ENCODE measurements at places on chromosomes 6 and 20.
A peak's percentile ranks its signal among the peaks of the same experiment; 100 is the strongest.

GRCh38 chr6:150413781-150414281, 45.0 kb downstream of the IYD start:
- no peak for DNase-seq

- no peak for DNase-seq
These were observed 28.6 kb downstream of the SLC23A2 start for GRCh38 chr20:4972506-4973251.

GRCh38 chr6:42783177-42783875, 1.5 kb downstream of the BICRAL start:
- DNase-seq: peak; percentile 82

DNA sequence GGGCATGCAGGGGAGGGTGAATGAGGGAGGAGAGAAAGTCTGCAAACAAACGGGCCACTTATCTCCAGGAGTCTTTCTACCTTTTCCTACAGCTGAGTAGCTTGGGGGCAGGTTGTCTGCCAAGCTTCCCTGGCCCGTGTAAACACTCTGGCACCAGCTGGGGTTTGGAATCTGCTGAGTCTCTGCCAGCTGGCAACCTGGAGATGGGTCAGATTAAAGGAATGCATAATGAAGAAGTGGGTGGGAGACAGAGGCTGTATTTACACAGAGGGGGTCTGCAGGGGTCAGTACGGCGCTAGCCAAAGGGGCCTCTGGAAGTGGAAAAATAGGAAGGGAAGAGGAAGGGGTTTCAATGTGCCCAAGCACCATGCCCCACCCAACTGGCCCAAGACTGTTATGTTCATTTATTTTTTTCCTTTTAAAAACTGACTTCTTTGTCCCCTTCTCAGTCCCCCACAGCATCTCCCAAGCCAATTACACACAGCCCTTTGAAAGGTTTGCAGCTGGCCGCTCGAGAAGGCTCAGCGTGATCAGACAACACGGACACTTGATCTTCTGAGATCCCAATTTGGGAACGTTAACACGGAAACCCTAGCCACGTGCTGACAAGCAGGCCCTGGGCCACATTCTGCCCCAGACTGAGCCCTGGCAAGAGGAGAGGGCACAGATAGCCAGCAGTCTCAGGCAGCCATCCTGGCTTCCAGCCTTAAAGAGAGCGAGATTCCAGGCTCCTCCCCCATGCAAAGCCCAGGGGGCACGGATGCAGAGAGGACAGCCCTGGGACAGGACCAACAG, 25.2 kb downstream of the TRAM2 start:
- no peak for DNase-seq

GRCh38 chr6:84061613-84062398, 28.2 kb downstream of the MRAP2 start:
- no peak for DNase-seq

DNA sequence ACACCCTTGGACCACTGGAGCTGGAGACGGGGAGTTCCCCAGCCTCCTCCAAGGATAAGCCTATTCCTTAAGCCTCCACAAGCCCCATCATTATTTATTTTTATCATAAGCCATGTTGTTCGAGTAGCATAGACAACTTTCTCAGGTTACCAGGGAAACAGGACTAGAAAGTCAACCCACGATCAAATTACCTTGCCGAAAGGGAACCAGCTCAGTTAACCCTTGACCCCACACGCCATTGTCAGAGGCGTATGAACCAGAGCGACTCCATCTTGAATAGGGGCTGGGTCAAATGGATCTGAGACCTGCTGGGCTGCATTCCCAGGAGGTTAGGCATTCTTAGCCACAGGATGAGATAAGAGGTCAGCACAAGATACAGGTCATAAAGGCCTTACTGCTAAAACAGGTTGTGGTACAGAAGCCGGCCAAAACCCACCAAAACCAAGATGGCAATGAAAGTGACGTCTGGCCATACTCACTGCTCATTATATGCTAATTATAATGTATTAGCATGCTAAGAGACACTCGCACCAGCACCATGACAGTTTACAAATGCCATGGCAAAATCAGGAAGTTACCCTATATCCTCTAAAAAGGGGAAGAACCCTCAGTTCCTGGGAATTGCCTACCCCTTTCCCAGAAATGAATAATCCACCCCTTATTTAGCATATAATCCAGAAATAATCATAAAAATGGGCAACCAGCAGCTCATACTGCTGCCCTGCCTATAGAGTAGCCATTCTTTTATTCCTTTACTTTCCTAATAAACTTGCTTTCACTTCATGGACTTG, 22.4 kb downstream of the SYNJ2 start:
- DNase-seq: no peak

GRCh38 chr6:37637562-37638413, 59.9 kb downstream of the MDGA1 start:
- DNase-seq: no peak

- DNase-seq: no peak
These were observed 79.8 kb downstream of the QKI start for GRCh38 chr6:163494279-163494727.

DNA sequence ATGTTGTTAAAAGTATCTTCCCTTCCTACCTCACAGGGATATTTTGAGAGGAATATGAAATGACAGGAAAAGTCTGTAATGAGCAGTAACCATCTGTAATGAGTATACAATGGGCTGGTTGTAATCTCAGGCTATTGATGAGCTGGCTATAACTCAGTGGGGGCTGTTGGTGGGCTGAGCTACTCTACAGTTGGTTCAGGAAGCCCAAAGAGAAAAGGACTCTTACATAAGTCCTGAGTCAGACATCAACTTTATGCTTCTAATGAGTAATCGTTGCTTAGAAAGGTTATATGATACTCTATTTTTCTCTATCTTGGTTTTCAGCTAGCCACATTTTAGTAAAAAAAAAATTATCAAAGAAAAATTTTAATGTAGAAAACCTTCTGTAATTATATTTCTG, 26.4 kb downstream of the ZNF391 start:
- DNase-seq: no peak

DNA sequence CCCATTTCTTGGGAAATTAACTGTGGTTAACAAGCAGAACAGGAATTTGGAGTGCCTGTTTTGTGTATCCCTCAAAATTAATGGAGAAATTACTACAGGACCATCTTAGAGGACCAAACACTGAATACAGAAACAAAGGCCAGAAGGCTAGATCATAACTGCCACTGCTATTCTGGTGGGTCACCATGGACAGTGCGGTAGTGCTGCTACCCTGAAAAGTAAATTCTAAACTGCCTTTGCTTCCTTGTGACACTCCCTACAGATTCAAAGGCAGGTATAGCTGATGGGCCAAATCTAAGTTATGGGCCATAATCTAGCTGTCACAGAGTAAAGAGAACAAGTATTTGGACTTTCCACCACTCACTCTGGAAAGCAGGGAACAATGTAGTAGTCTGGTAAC, 575.8 kb upstream of the ADGRB3 start:
- no peak for DNase-seq

GRCh38 chr6:156686301-156686994, 90.7 kb upstream of the ARID1B start:
- no peak for DNase-seq

- no peak for DNase-seq
These were observed 15.3 kb downstream of the BANF2 start for GRCh38 chr20:17715075-17715474.

DNA sequence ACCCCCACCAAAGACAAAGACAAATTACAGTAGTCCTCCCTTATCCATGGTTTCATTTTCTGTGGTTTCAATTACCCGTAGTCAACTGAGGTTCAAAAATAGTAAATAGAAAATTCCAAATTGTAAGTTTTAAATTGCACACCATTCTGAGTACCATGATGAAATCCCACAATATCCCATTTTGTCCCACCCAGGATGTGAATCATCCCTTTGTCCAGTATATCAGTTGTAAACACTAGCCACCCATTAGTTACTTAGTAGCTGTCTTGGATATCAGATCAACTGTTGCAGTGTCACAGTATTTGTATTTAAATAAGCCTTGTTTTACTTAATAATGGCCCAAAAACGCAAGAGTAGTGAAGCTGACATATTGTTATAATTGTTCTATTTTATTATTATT, 364.0 kb upstream of the ARID1B start:
- DNase-seq: no peak

DNA sequence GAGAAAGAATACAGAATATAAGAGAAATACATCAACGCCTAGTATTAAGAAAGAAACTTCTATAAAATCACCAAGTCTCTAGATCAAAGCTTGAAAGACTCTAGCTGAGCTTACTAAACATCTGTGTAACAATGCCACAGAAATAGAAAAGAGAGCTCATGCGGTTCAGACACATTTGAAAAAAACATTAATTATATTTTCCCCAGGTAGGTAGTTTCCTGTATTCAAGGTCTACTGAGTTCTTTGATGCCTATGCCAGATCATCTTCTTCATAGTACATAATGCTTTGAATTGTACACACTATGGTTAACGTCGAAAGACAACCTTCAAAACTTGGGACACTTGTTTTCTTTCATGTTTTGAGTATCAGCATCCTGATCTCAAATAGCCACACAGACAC, 11.3 kb downstream of the MOXD1 start:
- DNase-seq: no peak

DNA sequence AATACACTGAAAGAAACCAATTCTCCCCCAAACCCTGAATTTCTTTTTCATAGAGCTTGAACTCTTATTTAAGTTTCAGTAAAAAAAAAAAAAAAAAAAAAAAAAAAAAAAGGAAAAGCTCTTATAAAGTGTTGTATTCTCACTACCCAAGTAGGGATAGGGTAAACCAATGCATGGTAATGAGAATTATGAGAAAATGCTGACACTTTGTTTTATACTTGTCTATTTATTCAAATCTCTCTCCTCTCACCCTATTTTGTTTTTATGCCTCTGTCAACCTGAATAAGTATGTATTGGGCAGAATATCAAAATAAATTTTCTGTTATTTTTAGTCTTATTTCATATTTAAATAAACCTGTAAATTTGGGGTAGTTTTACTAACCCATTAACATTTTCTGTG, 181.9 kb downstream of the GJA1 start:
- DNase-seq: no peak

- no peak for DNase-seq
These were observed 48.0 kb downstream of the TMEM170B start for GRCh38 chr6:11585426-11586016.

- DNase-seq: no peak
These were observed 30.8 kb upstream of the APMAP start for GRCh38 chr20:25023356-25023755.

GRCh38 chr20:1844325-1845162, 50.7 kb upstream of the SIRPA start:
- peak; percentile 33 for DNase-seq

DNA sequence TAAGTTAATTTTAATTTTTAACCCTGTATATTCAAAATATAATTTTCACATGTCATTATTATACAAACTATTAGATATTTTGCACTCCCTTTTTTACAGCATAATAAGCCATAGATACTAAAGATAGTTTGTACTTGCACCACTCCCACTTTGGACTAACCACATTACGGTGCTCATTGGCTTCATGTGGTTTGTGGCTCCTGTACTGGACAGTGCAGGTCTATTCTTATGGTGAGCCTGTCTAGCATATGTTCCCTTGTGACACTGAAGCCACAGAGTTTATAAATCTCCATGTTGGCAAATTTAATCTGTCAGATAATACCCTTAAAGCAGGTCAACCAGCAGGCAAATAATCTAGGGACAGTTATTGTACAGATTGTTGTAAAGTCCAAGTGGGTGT, 354.4 kb upstream of the KCNQ5 start:
- DNase-seq: no peak

- no peak for DNase-seq
These were observed 127.9 kb upstream of the AGPAT4 start for GRCh38 chr6:161401587-161402309.

DNA sequence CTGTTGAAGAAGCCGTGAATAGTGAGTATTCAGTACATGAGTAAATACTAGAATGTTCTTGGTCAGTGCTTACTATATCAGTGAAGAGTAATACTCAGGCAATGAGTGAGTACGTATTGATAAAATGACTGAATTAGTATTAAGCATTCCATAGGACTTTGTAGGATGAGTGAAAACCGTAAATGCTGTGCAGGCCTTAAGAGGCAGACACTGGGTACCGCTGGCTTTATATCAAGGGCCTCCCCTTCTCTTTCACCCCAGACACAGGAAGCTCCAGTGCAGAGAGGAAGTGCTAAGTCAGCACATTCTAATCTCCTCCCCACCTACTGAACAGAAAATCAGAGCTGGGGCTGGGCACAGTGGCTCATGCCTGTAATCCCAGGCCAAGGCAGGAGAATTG, 24.2 kb downstream of the POFUT1 start:
- no peak for DNase-seq

DNA sequence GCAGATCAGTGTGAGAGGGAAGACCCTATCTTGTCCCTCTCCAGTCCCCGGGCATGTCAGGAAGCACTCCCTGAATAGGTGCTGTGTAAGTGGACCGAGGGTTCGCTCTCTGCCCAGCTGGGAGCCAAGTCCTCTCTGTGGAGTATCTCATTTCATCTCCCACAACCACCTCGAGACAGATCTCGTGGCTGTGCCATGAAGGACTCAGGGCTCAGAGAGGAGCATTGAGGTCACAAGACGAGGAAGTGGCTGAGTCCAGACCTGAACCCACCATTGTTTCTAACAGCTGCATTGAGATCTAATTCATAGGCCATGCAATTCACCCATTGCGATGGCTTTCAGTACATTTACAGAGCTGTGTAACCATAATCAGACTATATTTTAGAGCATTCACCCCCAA, 34.7 kb upstream of the STX16 start:
- no peak for DNase-seq

- DNase-seq: no peak
These were observed 105.1 kb downstream of the ATG5 start for GRCh38 chr6:106220485-106220884.

DNA sequence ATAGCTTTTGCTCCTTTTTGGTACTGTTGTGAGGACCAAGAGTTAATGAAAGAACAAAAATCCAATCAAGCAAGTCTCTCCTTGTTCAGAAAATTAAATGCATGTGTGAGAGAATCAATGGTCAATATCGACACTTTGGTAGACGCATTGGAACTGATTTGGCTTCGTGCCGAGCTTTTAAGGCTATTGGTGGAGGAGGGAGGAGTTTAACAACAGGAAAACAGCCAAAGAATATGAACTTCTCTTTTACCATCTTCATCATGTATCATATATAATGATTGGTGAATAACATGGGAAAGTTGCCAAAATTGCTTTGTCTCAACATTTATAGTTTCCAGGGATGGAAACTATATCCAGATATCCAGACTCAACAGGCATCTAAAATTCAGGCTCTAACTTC, 266.5 kb upstream of the CITED2 start:
- no peak for DNase-seq

DNA sequence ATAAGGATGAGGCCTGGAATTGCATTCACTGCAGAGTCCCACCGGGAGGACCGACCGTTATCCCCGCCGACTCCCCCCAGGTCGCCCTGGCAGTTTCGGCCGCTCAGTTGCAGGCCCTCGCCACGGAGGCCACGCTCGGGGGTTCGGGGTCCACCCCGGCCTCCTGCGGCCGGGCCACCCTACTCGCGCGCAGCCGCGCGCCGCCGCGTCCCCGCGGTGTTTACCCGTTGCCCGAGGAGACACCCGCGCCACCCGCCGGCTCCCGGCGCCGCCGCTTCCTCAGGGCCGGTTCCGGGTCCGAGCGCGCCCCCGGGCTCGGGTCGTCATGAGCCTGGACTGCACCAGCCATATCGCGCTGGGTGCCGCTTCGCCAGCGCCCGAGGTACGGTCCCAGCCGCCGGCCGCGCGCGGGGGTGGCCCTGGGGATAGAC, at the start of gene CCDC170:
Gene CCDC170, plus strand, starts transcription at position 214 of the 431 bp plus-strand sequence. Its CDS starts 112 bp downstream, at position 326.
- DNase-seq: no peak

Data from activated CD4-positive, CD25-positive, alpha-beta regulatory T cell treated with anti-CD3 and anti-CD28 coated beads, Interleukin-2, amount 50 U/mL, for 72 hours (primary cell).